ENCODE measurements at places on chromosomes 5 and 9.

DNA sequence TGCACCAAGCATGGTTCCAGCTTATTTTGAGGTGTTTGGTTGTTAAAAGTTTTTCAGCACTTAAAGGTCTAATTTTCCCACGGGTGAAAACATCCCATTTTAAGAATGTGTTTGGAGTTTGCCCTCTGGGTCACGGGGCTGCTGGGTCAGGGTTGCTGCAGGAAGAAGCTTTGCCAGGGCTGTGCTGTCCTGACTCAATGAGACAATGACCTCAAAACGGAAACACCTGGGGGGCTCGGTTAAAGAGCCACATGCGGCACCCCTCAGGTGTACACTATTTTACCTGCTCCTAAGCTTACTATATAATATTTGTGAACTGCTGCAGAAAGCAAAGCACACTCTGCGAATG, 27.6 kb downstream of the UBE2QL1 start:
- DNase-seq = no peak

DNA sequence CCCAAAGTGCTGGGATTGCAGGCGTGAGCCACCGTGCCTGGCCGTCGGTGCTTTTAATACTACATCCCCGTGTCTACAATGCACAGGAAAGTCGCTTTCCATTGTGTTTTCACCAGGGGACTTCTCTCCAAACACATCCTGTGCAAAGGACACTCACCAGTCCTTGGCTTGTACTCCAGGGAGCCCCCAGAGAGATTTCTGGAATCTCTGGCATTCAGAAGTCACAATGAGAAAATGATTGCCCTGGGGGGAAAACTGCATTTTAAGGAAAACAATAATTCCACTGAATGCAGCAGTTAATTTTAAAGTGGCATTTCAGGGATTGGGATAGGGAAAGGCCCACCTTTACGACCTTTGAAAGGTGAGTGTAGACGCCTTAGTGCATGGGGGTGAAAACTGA, 112.0 kb downstream of the ADAMTS16 start:
- DNase-seq = no peak

GRCh38 chr9:69719367-69719766, 40.4 kb downstream of the PTAR1 start:
- DNase-seq = no peak

- no peak for DNase-seq
These were observed 164.3 kb downstream of the TMEM232 start for GRCh38 chr5:110562191-110562590.

DNA sequence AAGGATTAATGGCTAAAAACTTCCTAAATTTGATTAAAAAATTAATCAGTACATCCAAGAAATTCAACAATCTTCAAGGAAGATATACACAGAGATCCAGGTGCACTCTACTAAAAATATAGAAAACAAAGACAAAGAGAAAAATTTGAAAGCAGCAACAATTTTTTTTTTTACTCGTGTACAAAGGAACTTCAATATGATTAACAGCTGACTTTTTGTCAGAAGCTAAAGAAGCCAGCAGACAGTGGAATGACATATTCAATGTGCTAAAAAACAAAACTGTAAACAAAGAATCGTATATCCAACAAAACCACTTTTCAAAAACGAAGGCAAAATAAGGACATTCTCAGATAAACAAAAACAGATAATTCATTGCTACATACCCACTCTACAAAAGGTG, 234.6 kb downstream of the FSTL4 start:
- no peak for DNase-seq

DNA sequence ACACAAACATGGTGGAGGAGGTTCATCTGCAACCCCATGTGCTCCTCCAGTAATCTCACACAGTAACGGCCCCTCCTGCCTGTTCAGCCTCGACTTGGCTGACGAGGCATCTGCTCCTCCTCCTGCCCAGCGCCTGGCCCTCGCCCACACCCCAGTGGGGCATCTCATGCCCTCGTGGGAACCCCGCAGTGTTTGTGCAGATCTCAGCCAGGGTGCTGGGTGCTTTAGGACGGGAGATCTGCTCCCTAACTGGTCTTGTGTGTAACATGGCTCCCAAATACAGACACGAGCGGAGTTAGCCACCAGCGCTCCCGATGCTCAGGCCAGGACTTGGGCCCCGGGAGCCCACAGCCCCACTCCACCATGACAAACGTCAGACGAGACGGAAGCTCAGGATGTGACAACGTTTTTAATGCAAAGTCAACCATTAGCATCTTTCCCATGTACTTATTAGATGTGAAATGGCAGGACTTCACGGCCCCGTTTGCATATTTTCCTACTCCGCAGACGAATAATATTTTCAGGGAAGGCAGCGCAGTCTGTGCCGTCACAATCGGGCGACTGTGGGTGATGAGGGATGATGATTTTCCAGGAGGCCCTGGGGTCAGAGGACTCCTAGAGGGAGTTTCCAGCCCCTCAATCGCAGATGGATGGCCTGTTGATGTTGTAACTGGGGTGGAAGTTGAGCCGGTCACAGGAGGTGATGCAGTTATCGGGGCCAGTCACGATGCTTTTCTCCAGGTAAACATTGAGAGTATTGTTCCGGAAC, 5.5 kb upstream of the MRPS2 start:
- DNase-seq = no peak

DNA sequence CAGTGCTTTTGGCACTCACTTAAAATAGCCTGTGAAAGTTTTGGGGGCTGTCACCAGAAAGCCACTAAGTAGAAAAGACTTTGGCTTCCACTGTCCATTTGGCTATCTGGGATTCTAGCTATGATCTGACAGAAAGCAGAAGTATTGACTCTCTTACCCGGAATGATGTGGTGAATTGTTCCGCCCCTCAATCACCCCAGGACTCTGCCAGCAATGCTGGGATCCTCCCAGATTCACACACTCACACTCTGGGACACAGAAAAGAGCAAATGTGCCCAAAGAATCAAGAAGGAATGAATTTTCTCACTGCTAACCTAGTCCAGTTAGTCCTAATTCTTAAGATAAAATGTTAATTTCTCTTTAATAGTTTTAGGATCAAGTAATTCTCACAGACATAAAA, 576.9 kb downstream of the BNC2 start:
- DNase-seq = no peak

DNA sequence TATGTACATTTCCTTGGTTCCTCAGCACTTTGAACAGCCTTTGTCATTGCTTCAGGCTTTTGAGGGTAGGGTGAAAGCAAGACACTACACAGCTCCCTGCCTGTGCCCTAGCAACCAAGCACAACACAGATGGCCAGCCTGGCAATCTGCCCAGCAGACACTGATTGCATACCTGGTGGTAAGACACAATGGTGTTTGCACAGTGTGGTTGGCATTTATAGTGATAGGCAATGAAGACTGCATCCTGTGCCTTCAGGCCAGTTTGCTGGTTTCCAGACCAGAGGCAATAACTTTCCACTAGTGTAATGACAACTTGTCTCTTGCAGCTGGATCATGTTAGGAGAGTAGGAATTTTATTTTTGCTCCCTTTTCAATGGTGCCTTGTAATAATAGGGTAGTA, 144.5 kb upstream of the TNC start:
- no peak for DNase-seq

GRCh38 chr9:2286825-2287455, 271.8 kb downstream of the SMARCA2 start:
- DNase-seq = no peak

- no peak for DNase-seq
These were observed 47.1 kb upstream of the RAI14 start for GRCh38 chr5:34608859-34609648.

DNA sequence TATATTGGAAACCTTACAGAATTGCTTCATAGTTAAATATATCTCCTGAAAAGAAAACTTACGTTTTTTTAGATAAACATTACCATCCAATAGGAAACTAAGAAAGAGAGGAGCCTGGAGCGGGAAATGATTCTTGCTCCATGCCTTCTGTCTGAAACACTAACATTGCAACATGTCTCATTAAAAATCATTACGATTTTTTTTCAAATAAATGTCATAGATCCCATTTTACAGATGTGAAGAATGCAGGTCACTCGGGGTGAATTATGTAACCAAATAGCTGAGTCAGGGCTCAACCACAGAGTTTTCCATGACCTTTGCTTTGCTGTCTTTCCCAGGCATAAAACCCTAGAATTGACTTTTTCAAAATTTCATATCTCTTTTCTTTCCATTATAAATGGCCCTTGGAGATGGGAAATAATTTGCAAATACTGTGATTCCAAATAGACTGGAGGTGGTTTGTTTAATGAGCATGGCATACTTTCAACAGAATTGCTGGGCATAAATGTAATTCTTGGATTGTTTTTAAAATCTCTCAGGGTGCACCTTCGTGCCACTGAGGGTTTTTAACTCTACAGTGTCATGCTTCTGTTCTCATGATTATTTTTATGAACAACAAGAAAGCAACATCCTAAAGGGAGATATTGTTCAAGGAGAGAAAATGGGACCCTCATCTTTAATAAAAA, 302.8 kb downstream of the EBF1 start:
- no peak for DNase-seq

DNA sequence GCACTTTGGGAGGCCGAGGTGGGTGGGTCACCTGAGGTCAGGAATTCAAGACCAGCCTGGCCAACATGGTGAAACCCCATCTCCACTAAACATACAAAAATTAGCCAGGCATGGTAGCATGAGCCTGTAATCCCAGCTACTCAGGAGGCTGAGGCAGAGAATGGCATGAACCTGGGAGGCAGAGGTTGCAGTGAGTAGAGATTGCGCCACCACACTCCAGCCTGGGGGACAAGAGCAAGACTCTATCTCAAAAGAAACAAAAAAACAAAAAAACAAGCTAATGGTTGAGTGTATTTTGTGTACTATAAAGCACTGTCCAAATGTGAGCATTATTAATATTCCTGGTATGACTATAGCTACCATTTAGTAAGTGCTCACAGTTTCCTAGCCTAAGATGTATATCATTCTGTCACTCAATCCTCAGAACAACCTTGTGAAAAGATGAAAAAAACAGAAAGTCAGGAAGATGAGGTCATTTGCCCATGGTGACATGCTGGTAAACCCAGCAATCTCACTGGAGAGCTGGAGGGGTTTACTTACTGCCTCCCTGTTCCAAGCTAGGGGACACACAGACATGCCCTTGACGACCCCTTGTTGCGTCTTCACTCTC, 27.7 kb downstream of the ARHGEF37 start:
- no peak for DNase-seq

GRCh38 chr5:28254846-28255245, 1216.5 kb upstream of the CDH9 start:
- DNase-seq = no peak

DNA sequence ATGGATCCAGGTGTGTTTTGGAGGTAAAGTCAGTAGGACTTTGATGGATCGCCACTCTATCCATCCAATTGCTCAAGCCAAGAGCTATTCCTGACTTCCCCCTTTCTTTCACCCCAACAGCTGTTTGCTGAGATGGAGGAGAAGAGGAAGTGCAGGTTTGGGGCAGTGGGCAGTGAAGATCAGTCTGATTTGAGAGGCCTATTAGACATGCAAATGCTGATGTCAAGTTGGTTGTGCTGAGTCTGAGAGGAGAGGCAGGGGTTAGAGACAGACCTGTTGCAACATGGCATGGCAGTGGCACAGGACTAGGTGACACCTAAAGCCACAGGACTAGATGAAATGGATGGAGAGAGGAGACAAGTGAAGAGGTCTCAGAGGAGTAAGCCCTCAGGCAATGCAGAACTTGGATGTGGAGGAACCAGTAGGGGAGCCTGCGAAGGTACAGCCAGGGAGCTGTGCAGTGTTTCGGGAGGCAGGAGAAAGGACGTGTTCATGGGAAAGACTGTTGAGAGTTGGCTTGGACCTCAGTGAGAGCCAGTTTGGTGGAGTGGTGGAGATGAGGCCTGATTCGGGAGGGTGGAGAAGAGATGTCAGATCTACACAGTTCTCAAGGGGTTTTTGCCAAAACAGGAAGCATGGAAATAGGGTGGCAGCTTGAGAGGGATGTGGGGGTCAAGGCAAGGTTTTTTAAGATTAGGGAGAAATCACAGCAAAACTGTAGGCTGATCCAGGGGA, 175.0 kb downstream of the MACROH2A1 start:
- no peak for DNase-seq

GRCh38 chr5:73265641-73266040, 92.6 kb downstream of the TMEM174 start:
- no peak for DNase-seq

DNA sequence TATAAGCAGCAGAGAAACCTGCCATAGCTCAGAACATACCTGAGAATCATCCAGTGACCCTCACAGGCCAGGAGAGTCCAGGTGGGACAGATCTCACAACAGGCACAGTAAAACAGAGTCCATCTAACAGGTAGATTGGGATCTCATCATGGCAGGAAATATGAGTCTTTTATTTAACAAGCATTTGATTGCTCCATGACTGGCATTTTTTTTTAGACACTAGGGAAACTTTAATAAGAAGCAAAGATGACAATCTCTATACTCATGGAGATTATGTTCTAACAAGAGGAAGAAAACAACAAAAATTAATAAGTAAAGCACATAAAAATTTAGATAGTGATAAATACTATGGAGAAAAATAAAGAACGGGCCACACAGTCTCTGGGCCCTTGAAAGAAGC, 12.5 kb upstream of the PUM3 start:
- DNase-seq = no peak

- no peak for DNase-seq
These were observed 31.9 kb downstream of the RXRA start for GRCh38 chr9:134358026-134358661.

Data from CD4-positive, alpha-beta T cell treated with Interferon gamma for 1 hour (primary cell).